ENCODE measurements at places on chromosomes 12 and 14.

DNA sequence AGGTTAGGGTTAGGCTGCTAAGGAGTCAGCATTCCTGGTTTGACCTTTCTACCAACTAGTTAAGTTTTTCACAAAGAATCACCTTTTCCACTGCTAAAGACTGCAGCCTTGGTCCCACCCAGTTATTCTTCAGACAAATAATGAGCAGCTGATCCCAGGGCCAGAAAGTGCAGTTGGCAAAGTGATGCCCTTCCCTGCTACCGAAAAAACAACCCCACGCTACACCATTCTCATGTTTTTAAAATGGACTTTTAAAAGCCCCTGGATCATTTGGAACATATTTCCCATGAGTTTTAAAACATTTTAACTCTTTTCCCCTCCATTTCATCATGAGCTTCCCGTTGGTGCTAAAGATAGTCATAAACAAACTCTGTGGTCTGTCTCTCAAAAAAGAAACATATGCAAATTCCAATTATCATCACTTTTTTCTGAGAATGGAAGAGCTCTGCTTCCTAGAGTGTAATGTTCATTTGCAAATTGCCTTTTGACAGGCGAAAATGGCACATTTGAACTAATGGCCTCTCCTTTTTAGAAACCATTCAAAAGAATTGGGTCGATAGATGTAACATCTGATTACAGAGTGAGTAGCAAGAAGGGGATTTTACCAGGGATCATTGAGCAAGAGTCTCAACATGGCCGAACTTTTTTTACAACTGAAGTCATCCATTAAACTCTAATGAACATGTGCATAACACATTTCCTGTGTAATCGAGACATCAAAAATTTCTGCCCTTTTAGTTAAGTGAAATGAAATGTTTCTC lies 129.3 kb upstream of the RAP1B start:
- no peak for DNase-seq

DNA sequence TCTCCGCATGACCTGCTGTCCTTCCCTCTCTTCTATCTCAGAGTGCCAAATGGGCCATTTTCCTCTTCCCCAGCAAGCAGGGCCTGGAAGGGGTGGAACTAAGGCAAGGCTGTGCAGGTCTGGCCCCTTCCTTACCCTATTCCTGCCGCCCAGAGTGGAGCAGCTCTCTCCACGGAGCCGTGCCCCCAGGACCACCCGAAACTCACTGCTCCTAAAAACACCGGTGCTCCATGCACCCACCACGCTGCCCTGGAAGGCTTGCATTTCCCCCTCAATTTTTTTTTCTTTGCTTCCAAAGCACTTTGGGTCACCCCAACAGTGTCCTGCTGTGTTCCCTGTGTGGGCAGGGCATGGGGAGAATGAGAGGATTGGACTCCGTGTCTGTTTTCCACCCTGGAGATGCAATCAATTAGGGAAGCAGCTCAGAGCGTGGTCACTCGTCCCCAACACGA lies 48.5 kb upstream of the MEG3 start:
- DNase-seq: no peak

DNA sequence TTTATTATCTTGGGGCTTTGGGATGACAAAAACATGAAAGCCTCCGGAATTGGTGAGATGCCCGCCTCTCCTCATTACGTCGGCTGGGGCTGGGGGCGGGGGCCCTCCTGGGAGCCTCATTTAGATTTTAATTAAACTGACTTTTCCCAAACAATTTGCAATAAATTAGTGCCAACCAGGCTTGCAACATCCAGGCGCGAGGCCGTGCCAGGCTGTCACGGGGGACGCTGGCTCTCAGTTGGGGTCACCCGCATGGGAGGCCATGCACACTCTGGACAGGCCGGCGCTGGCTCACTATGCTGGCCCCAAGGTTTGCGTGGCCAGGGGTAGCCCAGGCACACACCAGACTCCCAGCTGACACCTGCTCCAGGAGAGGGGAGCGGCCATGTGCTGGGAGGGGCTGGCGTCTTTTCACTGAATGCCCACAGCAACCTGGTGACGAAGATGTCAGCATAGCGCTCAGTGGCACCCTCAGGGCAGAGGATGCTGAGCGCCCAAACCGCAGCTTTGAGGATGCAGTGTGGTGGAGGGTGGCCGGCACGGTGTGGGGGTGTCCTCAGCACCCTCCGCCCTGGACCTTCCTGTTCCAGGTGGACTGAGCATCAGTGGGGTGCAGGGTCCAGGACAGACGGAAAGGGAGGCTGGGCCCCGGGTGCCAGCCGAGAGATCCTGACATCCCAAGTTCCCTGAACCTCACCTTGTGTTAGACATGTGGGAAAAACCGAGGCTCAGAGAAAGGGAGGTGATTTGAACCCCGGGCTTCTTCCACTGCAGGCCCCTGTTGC lies 190.8 kb upstream of the C14orf180 start:
- DNase-seq: no peak

- DNase-seq: no peak
Measured at GRCh38 chr12:27498149-27498548, 25.9 kb upstream of the PPFIBP1 start.

DNA sequence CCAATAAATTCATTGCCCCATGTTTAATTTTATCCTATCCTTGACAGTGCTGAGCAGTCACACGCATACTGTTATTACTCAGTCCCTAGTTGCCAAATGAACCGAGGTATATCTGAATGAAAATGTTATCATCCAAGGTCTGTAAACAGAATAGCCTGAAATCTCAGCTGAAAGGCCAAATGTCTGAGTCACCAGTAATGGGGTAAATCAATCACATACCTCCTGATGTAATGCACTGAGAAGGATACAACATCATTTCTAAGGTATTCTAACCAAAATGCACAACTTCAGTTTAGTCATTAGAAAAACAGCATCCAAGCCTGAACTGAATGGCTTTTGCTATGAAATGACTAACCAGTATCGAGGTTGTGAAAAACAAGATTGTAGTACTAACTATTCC lies 228.6 kb downstream of the DPF3 start:
- no peak for DNase-seq

DNA sequence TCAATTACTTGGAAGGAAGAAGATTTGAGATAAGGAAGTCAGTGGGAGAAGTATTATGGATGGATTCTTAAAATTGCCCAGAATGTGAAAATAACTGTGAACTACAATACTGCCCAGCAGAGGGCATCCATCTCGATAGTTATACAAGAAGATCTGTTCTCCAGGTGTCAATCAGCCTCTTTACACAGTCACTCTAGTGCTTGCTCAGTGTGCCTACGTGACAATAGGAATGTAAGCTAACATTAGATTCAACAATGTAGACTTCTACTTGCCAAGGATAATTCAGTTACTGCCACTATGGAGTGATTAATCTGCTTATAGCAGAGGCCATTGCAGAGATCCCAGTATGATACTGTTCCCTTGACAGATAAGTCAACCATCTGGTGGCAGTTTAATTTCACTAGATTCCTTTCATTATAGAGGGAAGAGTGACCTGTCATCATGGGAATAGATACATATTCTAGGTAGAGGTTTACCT lies 10.6 kb upstream of the MAP4K5 start:
- DNase-seq: peak; percentile 66

DNA sequence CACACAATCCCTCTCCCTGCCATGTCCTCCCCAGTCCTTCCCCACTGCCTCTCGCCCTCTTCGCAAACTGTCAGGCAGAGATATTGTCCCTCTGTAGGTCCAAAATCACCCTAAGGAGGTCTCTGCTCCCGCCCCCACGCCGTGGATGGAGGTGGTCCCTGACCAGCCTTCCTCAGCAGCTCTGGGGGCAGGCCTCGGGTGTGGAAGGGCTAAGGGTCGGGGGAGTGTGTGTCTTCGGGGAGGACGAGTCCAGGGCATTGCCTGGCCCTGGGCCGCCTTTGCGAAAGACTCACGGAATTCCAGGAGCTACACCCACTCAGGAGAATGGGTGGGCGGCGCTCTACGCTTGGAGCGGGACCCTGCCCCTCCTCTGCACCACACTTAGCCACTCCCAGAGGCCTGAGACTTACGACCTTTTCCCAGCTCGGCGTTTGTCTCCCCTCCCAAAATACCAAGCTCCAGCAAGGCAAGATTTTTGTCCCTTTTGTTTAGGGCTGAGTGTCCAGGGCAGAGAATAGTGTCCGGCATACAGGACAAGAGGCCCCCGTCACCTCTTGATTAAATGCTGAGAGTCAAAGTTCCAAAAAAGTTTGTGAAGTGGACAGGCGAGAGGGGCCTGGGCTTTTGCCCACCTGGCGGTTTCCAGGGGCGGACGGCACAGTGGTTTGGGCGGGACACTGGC lies 881 bp downstream of the PYGL start:
- DNase-seq: peak; percentile 70

DNA sequence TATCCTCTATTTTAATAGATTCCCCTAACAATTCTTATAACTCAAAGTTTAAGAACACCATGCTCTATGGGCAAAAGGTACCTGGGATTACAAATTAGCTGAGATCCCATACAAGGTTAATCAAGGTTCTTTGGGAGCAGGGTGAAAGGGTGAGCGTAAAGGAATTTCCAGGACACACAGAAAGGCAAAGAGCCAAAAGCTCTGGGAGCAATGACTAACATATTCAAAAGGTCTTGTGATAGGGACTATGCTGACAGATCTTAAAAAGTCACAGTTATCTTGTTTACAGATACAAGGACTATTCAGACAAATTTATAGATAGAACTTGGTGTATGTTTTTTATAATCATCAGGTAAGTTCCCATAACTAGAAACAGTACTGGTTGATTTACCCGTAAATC lies 19.5 kb upstream of the PPFIBP1 start:
- no peak for DNase-seq

DNA sequence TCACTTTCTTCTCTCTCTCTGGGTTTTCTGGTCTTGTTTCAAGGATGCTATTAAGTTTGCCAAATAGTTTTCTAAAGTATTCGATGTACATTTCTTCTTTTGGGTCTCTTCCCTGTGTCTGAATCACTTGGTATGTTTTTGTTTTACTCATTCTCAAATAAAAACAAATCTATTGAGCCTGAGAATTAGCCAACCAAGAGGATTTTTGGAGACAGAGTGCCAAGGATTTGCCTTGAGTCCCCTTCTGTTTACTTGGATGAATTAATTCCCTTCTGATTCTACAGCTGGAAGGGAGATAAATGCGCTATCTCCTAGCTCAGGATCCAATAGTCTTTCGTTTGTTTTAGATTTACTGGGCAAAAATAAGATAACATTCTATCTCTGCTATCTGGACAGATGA lies 255.5 kb downstream of the SYT10 start:
- DNase-seq: no peak

GRCh38 chr12:29287622-29288021 lies 93.3 kb downstream of the ERGIC2 start:
- no peak for DNase-seq

GRCh38 chr14:67892466-67893100 lies 73.0 kb downstream of the RAD51B start:
- no peak for DNase-seq

GRCh38 chr12:38384816-38385378 lies 68.3 kb downstream of the ALG10B start:
- DNase-seq: no peak

GRCh38 chr12:51941011-51941581 lies 10.4 kb upstream of the ACVR1B start:
- DNase-seq: no peak

GRCh38 chr14:76617440-76617839 lies 143.8 kb upstream of the VASH1 start:
- DNase-seq: no peak

GRCh38 chr12:108573317-108573716 lies 10.9 kb downstream of the ISCU start:
- DNase-seq: no peak

GRCh38 chr12:50050410-50051098 lies 6.8 kb upstream of the ASIC1 start:
- DNase-seq: peak; percentile 61

DNA sequence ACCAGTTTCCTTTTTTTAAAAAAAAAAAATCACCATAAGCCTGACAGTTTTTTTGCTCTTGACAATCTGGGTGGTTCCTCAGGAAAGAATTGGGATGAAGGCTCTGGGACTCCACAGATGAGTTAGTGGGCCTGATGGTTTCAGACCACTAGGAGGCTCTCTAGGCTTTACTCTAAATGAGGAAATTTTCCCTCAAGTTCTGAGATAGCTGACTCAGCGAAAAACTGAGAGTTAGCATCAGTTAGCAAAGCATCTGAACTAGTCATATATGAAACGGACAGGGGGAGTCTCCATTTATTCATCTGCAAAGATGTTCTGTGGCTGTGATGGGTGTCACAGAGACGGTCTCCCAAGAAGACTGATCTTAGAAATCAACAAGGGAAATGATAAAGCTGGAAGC lies 314.3 kb upstream of the OR4E1 start:
- peak; percentile 26 for DNase-seq

DNA sequence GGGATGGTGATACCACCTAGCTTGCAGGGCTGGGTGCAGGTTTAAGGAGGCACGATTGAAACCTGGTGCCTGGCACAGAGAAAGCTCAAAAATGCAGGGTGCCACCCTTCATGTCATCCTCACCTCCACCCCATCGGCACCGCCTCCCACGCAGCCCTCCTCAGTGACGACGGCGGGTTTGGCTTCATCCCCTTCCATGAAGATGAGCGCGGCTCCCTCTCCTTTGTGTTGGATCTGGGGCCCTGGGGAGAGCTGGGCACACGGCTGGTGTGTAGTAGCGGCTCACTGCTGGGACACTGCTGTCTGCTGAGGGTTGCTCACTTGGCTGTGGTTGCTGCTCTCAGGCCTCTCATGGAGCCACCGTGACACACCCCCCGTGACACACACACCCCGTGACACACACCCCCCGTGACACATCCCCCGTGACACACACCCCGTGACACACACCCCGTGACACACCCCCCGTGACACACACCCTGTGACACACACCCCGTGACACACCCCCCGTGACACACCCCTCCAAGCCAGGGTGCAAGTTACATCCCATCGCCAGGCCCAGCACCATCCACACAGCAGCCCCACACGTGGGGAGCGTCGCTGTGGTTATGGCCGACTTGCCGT lies 42.9 kb upstream of the FZD10 start:
- DNase-seq: no peak

DNA sequence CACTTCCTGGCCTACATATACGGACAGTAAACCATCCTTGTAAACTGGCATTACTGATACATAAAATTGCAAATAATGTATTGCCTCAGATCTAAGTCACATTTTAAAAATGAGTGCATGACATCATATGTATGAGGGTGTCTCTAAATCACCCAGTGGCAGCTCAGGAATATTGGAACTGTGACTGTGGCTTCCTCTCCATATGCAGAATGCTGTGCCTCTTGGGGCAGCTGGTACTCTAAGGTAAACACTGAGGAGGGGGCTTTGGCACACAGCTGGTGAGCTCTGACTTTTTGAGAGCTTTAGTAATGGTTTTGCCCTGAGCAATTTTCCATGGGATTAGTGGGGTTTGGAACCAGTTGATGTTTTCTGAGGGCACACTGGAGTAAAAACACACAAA lies 263.7 kb downstream of the BMP4 start:
- DNase-seq: no peak
